ENCODE measurements at places on chromosomes 1 and 21.

- no peak for DNase-seq
Measured at GRCh38 chr21:45309987-45310381, 22.3 kb upstream of the POFUT2 start.

DNA sequence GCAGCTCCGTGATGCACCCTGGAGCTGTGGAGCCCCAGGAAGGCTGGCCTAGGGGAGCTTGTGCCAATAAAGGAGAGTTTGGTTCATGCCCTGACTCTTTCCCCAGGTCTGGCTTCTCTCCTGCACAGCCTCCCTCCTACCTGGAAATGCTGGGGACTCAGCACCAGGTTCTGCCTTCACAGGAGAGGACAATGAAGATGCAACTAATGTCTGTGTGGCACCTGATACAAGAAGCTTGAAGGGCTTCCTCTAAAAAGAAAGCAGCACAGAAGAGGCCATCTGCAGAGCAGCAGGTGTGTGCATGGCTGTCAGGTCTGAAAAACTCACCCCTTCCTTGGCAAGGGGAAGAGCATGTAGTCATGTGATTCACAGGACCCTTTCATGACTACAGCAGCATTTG, 43.7 kb upstream of the SLC44A3 start:
- no peak for DNase-seq

- no peak for DNase-seq
Measured at GRCh38 chr1:2382621-2383361, 8.6 kb downstream of the MORN1 start.

- no peak for DNase-seq
Measured at GRCh38 chr1:175842550-175842949, 99.2 kb upstream of the TNR start.

DNA sequence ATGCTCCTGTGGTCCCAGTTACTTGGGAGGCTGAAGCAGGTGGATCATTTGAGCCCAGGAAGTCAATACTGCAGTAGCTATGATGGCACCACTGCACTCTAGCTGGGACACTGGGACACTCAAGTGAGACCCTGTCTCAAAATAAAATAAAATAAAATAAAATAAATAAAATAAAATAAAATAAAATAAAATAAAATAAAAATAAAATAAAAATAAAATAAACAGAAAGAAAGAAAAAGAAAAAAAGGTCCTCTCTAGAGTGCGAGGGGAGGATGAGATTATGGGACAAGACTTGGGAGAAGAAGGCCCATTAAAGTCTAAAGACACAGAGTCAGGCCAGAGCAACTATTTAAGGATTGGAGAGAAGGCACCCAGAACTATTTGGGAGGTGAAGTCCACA, 172.5 kb downstream of the IER5 start:
- DNase-seq = no peak

DNA sequence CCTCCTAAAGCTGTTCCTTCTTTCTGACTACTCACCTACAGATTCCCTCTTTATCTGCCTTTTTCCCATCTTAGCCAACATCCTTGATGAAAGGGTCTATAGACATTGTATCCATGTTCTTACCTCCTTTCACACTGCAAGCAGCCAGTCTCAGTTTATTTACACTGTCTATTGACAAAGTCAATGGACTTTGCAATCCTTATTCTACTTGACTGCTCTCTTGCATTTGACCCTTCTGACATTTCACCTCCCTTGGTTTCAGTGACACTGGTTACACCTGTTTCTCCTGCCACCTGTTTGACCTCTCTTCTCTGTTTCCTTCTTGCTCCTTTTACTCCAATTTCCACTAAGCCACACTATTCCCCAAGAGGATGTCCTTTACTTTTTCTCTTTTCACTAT, 224.0 kb upstream of the SNX7 start:
- DNase-seq = no peak

DNA sequence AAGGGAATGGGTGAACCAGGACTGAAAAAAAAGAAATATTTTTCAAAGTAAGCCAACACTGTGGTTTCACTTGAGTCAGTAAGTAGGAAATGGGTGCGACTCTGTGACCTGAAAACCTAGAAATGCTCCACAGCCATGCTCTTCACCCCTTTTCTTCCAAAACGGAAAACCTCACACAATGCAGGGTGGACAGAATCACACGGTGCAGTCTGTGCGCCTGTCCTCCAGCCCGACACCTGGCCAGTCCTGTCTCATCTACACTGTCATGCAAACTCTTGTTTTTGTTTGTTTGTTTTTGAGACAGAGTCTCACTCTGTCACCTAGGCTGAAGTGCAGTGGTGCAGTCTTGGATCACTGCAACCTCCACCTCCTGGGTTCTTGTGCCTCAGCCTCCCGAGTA, 53.3 kb downstream of the B3GALT5 start:
- no peak for DNase-seq

DNA sequence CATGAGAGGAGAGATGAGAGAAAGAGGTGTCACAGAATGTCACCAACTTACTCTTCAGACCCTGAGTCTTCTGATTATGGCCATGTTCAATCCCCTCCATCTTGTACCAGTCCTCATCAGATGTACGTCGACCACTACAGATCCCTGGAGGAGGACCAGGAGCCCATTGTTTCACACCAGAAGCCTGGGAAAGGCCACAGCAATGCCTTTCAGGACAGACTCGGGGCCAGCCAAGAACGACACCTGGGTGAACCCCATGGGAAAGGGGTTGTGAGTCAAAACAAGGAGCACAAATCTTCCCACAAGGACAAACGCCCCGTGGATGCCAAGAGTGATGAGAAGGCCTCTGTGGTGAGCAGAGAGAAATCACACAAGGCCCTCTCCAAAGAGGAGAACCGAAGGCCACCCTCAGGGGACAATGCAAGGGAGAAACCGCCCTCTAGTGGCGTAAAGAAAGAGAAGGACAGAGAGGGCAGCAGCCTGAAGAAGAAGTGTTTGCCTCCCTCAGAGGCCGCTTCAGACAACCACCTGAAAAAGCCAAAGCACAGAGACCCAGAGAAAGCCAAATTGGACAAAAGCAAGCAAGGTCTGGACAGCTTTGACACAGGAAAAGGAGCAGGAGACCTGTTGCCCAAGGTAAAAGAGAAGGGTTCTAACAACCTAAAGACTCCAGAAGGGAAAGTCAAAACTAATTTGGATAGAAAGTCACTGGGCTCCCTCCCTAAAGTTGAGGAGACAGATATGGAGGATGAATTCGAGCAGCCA, 8.0 kb downstream of the ELOA start:
- no peak for DNase-seq

- no peak for DNase-seq
Measured at GRCh38 chr21:31282095-31282709, 61.9 kb downstream of the TIAM1 start.

GRCh38 chr1:197438010-197438790, 170.1 kb downstream of the CRB1 start:
- no peak for DNase-seq

DNA sequence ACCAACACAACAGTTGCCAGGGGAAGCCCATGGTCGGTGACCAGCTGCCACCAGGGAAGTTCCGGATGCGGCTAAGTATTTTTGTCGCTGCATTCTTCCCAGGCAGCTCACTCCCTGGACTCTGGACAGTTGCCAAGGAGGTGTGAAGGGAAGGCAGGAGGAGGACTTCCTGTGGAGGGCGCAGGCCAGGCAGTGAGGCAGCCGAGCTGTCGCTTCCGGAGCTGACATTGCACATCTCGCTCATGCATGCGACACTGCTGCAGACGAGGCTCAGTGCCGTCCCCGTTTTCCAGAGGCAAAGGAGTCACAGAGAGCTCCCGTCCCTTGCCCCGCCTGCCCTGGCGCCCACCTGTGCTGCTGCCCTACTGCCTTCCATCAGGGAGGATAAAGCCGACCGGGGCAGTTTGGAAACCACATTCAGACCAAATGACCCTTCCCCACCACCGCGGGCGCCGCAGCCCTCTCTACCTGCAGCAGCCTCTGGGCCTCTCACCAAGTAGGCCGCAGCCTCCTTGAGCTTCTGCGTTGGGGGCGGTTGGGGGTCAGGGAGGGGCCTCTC, 81.4 kb downstream of the NENF start:
- DNase-seq = peak; percentile 18

GRCh38 chr1:99474350-99474893, 171.5 kb upstream of the PALMD start:
- DNase-seq = no peak

DNA sequence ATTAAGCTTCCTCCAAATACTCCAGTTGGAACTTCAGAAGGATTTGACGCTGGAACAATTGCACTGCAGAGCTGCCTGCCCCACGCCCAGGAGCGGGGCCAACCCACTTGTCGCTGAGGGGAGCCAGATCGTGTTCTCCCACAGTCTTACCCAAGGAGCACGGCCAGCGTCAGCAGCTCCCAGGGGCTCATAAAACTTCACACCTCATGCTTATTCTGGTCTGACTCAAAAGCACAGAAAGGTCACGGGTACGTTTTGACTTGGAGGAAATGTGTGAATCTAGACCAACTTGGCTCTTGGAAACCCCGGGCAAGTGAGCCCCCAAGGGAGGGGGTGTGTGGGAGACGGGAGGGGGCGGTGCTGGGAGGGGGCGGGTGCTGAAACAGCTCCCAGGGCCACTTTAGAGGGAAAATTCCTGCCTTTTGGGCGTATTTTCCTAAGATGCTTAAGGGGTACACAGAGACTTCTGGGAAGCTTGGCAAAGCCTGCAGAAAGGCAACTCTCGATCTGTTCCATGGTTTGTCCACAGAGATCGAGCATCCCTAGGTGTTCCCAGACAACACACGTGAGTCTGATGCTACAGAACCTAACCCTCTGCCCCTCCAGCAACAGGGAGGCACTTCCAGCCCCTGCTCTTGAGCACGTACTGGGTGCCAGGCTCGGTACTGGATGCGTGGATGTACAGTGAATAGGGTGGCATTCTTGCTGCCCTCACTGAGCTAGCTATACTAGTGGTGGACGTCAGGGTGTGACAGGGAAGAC, 98.9 kb downstream of the DHRS3 start:
- no peak for DNase-seq

DNA sequence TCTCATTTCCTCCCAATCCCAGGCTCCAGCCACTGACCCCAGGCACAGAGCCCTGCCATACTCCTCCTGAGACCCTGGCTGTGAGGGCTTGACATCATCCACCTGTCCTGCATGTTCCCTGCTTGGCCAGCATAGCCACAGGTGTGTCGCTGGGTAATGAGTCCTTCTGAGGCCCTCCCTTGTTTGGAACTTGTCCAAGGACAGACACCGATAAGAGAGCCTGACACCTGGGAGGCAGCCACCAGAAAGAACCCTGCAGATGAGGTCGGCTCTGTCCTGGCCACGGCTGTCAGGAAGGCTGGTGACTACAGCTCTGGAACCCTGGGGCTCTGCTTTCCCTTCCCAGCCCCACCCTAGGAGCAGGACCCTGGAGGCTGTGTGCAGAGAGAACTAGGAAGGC, 34.6 kb downstream of the TMEM63A start:
- no peak for DNase-seq

- DNase-seq = no peak
Measured at GRCh38 chr1:246592695-246593094, 26.4 kb downstream of the CNST start.

DNA sequence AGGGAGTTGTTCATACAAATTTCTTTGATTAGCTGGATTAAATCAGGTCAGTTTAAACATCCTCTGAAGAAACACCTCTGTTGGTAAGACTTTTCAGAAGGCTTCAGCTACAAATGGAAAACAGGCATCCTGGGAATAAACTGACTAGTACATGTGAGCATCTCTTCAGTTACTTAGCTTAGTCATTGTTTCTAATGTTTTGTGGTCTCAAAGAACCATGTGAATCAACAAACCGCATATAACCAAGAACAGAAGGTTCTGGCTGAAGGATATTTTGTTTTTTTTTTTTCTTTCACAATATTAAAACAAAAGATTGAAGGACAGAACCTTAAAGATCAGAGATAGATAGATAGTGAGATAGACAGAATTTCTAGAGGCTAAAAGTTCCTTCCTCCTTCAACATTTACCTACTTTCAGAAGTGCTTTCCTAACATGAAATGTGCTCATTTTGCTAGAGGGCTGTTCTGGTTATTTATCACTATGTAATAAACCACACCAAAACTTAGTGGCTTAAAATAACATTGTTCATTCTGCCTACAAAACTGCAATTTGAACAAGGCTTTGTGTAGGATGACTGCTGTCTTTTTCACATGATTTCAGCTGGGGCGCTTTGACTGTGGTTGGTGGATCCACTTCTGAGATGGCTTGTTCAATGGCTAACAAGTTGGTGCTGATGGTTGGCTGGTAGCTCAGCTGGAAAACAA, 119.8 kb upstream of the PTGFR start:
- no peak for DNase-seq

All from thoracic aorta (tissue), 2 donors.